A549 treated with Hydrocortisone at 1 μM for 4 hours (cell line): ENCODE measurements at places on chromosomes 3 and 15. TPM values are rescaled to one million over a fixed set of nuclear protein-coding genes. Genes with fewer than 3 reads are reported as not detected.

SV2B gene
- 0.05 to 0.14 TPM (median 0.08 TPM) in 5 replicates for total RNA-seq

LEO1 gene
- total RNA-seq, result 44.3 to 71.5 TPM (median 45.7 TPM) in 5 replicates

ARL13B gene
- 9.9 to 14.5 TPM (median 11.9 TPM) in 5 replicates for total RNA-seq

GNB5 gene
- total RNA-seq, result 44.0 to 57.5 TPM (median 47.6 TPM) in 5 replicates

NANOGP8 gene
- not detected in 5 replicates for total RNA-seq

AADAC gene
- 10.7 to 12.8 TPM (median 12.1 TPM) in 5 replicates for total RNA-seq

MYZAP gene
- total RNA-seq, result 1.1 to 1.3 TPM (median 1.2 TPM) in 5 replicates

TSEN2 gene
- 17.7 to 19.6 TPM (median 18.4 TPM) in 5 replicates for total RNA-seq

ZPLD1 gene
- total RNA-seq, result 0.06 TPM in 1 of 5 replicates, not detected in the others

MAP3K13 gene
- total RNA-seq, result 12.8 to 15.4 TPM (median 13.2 TPM) in 5 replicates

GXYLT2 gene
- 0.87 to 1.2 TPM (median 1.1 TPM) in 5 replicates for total RNA-seq

ARPIN gene
- 9.9 to 15.1 TPM (median 12.5 TPM) in 5 replicates for total RNA-seq

TMC3 gene
- not detected in 5 replicates for total RNA-seq

KNG1 gene
- 0.06 TPM in 1 of 5 replicates, not detected in the others for total RNA-seq

DUOXA1 gene
- 0.07 to 0.18 TPM (median 0.08 TPM) in 5 replicates for total RNA-seq

SI gene
- not detected in 5 replicates for total RNA-seq

PLA2G4E gene
- 0.03 TPM in 1 of 5 replicates, not detected in the others for total RNA-seq

CD86 gene
- total RNA-seq, result 0.05 TPM in 1 of 5 replicates, not detected in the others

ACKR2 gene
- 0.12 to 0.14 TPM (median 0.13 TPM) in 3 of 5 replicates, not detected in the others for total RNA-seq

ZNF662 gene
- not detected in 5 replicates for total RNA-seq

PLS1 gene
- 8.8 to 11.7 TPM (median 10.3 TPM) in 5 replicates for total RNA-seq

TMEM212 gene
- total RNA-seq, result not detected in 5 replicates

RNF168 gene
- total RNA-seq, result 3.3 to 4.9 TPM (median 3.5 TPM) in 5 replicates

GATM gene
- total RNA-seq, result 1.8 to 3.2 TPM (median 2.4 TPM) in 5 replicates

GOLIM4 gene
- total RNA-seq, result 14.3 to 22.5 TPM (median 17.9 TPM) in 5 replicates

PLXND1 gene
- total RNA-seq, result 77.2 to 106 TPM (median 101 TPM) in 5 replicates

ZCWPW2 gene
- 0.25 TPM in 1 of 5 replicates, not detected in the others for total RNA-seq

SLC7A14 gene
- total RNA-seq, result not detected in 5 replicates

FBXO40 gene
- total RNA-seq, result not detected in 5 replicates

SETD2 gene
- 16.0 to 28.6 TPM (median 17.8 TPM) in 5 replicates for total RNA-seq

DLG1 gene
- total RNA-seq, result 12.5 to 20.9 TPM (median 18.3 TPM) in 5 replicates
